ENCODE measurements at places on chromosomes 5 and 9. TPM values are rescaled to one million over a fixed set of nuclear protein-coding genes. Genes with fewer than 3 reads are reported as not detected.

Gene VCAN
- polyA plus RNA-seq, result 598 TPM

GRCh38 chr5:59036274-59036961, 453.5 kb downstream of the RAB3C start:
- H3K27ac ChIP-seq, result peak overlapping the region; percentile 93
- H3K27me3 ChIP-seq, result no peaks in the 10 kb centered on the region
- H3K4me1 ChIP-seq, result peaks cover 63% of the 10 kb centered on the region
- H3K36me3 ChIP-seq, result no peaks in the 10 kb centered on the region

DNA sequence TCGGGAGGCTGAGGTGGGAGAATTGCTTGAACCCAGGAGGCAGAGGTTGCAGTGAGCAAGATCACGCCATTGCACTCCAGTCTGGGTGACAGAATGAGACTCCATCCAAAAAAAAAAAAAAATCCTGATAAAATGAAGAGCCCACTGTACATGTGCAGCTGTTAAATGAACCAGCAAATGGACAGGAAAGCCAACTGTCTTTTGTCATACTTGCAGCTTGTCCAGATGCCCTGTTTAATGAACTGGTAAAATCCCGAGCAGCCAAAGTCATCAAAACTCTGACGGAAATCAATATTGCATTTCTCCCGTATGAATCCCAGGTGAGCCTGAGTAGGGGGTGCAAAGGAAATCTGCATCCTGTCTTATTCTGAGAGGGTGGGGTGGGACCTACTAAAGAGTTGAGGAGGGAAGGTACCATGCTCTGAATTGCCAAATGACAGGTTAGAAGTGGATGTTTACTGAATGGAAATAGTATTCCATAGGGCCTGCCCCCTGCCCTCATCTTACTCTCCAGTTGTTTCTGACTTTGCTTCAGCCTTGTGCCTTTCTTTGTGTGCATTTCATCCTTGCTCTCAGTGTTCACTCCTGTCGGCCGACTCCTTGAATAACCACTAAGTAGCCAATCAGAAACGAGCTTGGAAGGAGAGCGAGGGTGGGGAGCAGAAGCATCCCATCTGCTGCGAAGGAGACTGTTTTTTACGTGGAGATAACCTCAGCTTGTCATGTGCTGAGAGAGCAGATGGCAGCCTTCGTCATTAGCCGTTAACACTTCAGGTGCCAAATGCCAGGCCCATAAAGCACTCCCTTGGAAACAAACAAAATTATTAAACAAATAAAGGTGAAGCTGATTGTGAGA, 45.7 kb upstream of the CFAP157 start:
- no peak overlapping the region for H3K27ac ChIP-seq
- no peaks in the 10 kb centered on the region for H3K36me3 ChIP-seq
- no peaks in the 10 kb centered on the region for H3K4me1 ChIP-seq
- no peak for DNase-seq

- H3K36me3 ChIP-seq, result no peaks in the 10 kb centered on the region
- H3K27ac ChIP-seq, result peak overlapping the region; percentile 95
- no peaks in the 10 kb centered on the region for H3K27me3 ChIP-seq
- peaks cover 31% of the 10 kb centered on the region for H3K4me1 ChIP-seq
- peak overlapping the region; percentile 45 for H3K4me3 ChIP-seq
Measured at GRCh38 chr5:81852291-81853029, 101.6 kb upstream of the SSBP2 start.

Gene ALDH1A1
- 23.2 TPM for polyA plus RNA-seq

DNA sequence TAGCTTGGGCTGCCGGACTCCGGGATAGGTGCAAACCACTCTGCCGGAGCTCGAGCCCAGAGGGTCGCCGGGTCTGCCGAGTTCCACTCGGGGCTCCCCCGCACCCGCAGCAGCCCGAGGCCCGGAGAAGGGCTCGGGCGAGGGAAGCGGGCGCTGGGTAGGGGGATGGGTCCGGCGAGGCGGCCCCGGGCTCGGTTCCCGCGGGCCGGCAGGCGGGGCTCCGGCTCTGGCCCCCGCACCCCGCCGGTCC, 507 bp downstream of the RICTOR start:
- peak overlapping the region; percentile 83 for H3K4me3 ChIP-seq
- H3K27ac ChIP-seq, result peak overlapping the region; percentile 99
- no peak for DNase-seq
- no peaks in the 10 kb centered on the region for H3K36me3 ChIP-seq

DNA sequence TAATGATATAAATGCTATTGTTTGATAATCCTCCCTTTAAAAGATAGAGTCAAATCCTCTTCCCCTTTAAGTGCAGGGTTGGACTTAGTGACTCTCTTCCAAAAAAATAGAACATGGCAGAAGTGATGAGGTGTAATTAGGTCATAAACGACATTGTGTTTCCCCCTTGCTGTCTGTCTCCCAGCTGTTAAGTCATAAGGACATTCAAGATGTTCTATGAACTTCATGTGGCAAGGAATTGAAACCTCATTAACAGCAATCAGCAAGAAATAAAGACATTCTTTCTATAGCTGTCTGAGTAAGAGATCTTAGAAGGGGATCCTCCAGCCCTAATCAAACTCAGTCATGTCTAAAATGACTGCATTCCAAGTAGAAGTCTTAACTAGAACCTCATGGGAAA, 3.3 kb upstream of the SLC25A46 start:
- no peaks in the 10 kb centered on the region for H3K27me3 ChIP-seq
- H3K27ac ChIP-seq, result no peak overlapping the region
- H3K4me1 ChIP-seq, result peaks cover 6% of the 10 kb centered on the region
- no peak overlapping the region for H3K4me3 ChIP-seq
- DNase-seq, result peak; percentile 28

Gene SLC34A3
- 1.0 TPM for polyA plus RNA-seq

GRCh38 chr9:37943345-37944265, 39.7 kb upstream of the SLC25A51 start:
- H3K4me1 ChIP-seq, result peaks cover 46% of the 10 kb centered on the region
- peak overlapping the region; percentile 63 for H3K27ac ChIP-seq
- H3K27me3 ChIP-seq, result no peaks in the 10 kb centered on the region
- DNase-seq, result peak; percentile 74
- H3K36me3 ChIP-seq, result peaks cover 34% of the 10 kb centered on the region

GRCh38 chr9:91391412-91391811, 29.7 kb upstream of the AUH start:
- H3K27me3 ChIP-seq, result no peaks in the 10 kb centered on the region
- no peak overlapping the region for H3K27ac ChIP-seq
- no peak for DNase-seq
- H3K4me3 ChIP-seq, result no peak overlapping the region

DNA sequence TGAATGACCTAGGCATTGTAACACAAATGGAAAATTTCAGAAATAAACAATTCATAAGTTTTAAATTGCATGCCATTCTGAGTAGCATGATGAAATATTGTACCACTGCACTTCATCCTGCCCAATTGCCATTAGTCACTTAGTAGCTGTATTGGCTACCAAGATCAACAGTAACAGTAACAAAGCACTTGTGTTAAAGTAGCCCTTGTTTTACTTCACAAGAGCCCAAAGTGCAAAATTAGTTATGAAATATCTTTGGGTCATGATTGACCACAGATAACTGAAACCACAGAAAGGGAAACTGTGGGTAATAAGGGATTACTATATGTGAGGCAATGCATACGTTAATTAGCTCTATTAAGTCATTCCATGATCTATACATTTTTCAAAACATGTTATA, 33.3 kb upstream of the RORB start:
- no peaks in the 10 kb centered on the region for H3K36me3 ChIP-seq
- no peak overlapping the region for H3K4me3 ChIP-seq
- DNase-seq, result no peak
- no peaks in the 10 kb centered on the region for H3K27me3 ChIP-seq
- no peak overlapping the region for H3K27ac ChIP-seq

- DNase-seq, result no peak
- H3K4me1 ChIP-seq, result no peaks in the 10 kb centered on the region
- no peaks in the 10 kb centered on the region for H3K27me3 ChIP-seq
- no peak overlapping the region for H3K27ac ChIP-seq
Measured at GRCh38 chr5:165735388-165735787, 2230.0 kb downstream of the MAT2B start.
